ENCODE measurements at places on chromosomes 7 and 10.

- no peak for DNase-seq
Observed at GRCh38 chr10:9437131-9437530, 1382.6 kb downstream of the GATA3 start.

DNA sequence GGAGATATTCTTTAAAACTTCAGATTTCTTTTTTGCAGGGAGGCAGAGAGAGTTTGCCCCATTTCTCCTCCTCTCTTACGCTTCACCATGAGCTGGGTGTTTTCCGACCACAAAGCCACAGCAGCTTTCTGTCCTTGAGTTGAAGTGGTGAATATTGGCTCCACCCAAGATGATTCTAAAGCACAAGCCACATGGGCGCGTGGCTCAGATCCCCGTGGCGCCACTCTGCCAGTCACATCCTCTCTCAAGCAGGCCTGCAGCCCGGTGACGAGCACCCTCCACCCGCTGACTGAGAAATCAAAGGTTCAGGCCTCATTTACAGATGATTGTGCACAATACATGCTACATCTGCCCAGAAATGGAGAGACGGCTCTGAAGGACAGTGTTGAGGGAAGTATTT lies 27.6 kb upstream of the RNF32 start:
- peak; percentile 59 for DNase-seq

DNA sequence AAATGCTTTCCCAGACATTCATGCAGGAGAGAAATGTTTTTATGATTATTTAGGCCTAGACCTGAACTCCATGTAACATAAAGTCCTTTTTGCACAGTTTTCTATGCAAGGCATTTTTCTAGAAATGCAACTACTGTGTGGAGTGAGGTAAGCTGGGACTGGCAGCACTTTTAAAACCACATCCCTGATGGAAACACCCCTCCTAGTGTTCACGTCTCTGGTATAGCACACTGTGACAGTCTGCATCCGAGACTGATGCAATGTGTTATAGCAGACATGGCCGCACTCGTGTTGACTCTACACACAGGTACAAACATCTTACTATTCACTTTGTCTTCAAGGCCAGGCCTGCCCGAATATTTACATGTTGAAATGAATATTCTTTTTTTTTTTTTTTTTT lies 19.3 kb upstream of the ERCC6 start:
- no peak for DNase-seq

DNA sequence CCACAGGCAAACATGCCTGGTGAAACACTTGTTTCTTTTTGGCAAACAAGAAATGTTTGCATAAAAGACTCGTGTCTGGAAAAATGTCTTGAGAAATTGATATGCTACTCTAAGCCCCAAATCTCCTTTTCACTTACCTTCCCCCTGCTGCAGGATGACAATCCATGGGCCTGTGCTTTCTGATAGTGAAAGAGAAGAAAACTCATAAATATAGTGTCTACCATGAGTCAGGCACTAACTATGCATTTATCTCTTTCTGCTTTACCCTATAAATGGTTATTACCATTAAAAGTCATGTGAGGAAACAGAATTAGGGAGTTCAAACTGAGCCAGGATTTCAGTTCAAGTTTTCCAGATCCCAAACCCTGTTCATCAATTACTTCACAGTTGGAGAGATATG lies 6.6 kb upstream of the TARP start:
- no peak for DNase-seq

DNA sequence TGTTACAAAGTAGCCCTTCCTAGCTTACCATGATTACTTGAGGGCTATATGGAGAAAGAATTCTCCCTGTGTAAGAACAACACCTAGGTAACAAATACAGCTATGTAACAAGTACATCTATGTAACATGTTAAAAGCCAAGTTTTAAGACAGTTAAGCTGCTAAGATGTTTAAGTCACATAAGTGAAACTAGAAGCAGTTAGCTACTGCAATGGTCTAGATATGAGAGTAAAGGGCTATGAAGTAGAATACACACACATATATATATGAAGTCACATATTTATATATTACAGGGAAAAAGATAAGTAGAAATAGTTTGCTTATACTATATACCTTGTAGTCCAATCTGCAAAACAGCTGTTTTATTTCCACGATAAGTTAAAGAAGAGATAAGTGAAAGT lies 14.4 kb downstream of the POT1 start:
- no peak for DNase-seq

DNA sequence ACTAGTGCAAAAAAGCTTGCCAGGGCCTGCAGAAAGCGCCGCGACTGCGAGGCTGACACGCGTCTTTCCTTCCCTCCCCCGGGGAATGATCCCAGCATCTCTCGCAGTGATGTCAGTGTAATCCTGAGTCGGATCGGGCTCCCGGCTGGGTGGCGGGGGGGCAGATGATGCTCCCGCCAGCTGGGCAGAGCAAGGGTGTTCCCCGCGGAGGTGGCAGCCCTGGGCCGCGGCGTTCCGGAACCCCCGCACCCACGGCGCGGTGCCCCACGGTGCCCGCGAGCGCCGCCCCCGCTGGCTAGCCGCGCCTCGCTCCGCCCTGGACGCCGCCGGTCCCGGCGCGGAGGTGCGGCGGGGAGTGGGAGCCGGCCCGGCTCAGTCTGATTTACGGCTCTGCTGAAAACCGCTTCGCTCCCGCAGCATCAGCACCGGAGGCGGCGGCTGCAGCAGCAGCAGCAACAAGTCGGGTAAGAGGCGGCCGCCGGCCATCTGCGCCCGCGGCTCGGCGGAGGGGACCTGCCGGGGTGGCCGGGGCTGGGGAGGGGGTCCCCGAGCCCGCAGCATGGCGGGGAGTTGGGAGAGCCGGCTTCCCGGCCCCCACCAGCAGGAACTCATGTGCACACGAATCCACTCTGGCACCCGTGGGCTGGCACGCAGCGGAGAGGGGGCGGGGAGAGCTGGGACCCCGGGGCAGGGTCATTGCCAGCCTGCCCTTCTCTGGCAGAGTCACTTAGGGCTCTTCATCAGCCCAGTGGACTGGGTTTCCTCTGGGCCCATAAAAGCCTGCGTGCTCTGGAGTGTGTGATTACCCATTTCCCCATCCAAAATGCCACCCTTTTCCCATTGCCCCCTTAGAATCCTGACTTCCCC lies at the start of gene ZNF365:
Gene ZNF365, plus strand, starts transcription at position 375 of the 867 bp plus-strand sequence. CDS start 1,825 bp downstream, outside the sequence.
- peak; percentile 50 for DNase-seq

GRCh38 chr10:86085136-86085535 lies 281.5 kb downstream of the GRID1 start:
- no peak for DNase-seq

- DNase-seq = no peak
Observed at GRCh38 chr7:64651203-64651602, 14.7 kb upstream of the ZNF107 start.

- no peak for DNase-seq
Observed at GRCh38 chr7:69790977-69791724, 192.9 kb downstream of the AUTS2 start.

- DNase-seq = peak; percentile 61
Observed at GRCh38 chr10:119871881-119872609, 598 bp downstream of the MCMBP start.

DNA sequence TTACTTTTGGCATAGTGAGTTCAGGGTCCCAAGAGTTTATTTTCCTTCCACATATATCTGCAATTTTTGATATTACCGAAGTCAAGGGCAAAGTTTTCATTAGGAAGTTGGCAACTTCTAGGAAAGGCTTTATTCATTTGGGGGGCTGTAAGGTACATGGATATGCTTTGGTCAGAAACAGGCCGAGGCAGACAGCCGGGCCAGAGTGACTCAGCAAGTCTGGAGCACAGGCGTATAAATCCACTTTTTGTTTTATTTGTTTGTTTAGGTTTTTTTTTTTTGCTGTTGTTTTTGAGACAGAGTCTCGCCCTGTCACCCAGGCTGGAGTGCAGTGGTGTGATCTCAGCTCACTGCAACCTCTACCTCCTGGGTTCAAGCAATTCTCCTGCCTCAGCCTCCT lies 3.7 kb downstream of the ZNF680 start:
- DNase-seq = no peak

GRCh38 chr10:89274928-89275327 lies 23.4 kb upstream of the LIPA start:
- DNase-seq = no peak

GRCh38 chr10:52653263-52653909 lies 119.2 kb downstream of the MBL2 start:
- no peak for DNase-seq

DNA sequence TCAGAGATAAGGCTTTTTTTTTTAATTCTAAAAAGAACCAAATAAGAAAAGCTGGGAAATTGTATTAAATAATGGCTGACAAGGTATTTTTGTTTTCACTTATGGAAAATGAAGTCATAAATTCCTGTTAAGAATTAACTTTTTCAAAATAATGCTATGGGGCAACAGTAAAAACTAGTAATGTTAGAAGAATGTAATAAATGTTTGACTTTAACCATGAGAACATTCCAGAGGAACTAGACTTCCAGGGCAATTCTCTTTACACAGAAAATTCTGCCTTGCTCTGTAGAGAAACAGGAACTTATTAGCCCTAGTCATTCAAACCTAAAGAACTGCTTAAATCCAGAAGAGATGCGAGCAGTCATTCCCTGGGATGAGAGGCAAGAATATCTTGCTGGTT lies 571.1 kb downstream of the IPMK start:
- no peak for DNase-seq

DNA sequence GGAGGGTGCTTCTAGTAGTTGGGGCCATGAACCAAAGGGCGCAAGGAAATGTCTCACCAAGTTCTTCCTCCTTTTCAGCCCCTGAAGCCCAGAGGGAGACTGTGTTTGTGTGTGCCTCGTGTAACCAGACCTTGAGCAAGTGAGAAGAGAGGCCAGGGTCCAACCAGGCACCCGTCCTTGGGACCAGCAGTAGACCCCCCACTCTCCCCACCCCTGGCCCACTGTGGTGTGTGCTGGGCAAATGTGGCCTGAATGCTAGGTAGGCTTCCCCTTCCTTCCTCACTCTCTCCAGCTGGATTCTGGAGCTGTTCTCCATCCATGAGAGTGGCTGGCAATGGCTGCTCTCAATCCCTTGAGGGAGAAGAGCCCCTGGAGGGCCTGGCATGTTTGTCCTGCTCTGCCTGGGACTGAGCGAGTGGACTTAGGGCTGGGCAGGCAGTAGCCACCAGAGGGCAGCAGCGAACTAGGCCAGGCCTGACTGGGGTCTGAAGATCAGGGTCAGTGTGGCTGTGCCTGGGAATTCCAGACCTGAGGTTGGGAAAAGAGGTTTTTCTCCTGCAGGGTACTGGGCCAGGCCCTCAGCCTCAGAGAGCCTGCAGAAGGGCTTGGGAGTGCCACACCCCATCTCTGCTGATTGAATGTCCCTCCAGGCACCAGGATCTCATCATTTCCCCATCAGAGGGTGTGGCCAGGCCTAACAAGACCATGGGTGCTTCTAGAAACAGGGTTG lies 12.5 kb downstream of the SFRP5 start:
- DNase-seq = peak; percentile 54

DNA sequence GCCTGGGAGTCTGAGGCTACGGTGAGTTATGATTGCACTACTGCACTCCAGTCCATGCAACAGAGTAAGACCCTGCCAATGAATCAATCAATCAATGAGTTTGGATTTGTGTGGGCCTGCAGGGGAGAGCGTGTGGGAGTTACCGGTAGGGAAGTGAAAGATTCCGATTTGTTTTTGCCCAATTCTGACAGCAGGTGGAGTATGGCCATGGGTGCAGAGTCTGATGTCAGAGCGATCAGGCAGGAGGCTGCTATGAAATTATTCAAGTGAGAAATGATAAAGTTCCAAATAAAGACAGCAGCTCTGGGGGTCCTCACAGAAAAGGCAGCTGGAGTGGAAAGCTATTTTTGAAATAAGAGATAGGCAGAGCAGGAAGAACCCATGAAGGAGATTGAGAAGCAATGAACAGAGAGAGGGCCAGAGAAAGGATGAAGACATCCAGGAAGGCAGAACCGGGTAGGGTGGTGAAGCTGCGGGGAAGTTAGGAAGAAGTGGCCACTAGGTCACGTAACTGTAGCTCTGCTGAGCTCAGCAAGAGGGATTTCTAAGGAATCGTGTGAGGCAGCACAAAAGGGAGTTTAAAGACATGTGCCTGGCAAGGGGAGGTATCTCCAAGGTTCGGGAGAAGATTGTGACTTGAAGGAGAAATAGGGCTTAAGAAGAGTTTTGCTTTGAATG lies 93.7 kb upstream of the NMT2 start:
- no peak for DNase-seq

GRCh38 chr7:97019710-97020225 lies 4.9 kb downstream of the DLX5 start:
- no peak for DNase-seq

GRCh38 chr7:106248600-106248999 lies 36.2 kb downstream of the NAMPT start:
- DNase-seq = no peak

DNA sequence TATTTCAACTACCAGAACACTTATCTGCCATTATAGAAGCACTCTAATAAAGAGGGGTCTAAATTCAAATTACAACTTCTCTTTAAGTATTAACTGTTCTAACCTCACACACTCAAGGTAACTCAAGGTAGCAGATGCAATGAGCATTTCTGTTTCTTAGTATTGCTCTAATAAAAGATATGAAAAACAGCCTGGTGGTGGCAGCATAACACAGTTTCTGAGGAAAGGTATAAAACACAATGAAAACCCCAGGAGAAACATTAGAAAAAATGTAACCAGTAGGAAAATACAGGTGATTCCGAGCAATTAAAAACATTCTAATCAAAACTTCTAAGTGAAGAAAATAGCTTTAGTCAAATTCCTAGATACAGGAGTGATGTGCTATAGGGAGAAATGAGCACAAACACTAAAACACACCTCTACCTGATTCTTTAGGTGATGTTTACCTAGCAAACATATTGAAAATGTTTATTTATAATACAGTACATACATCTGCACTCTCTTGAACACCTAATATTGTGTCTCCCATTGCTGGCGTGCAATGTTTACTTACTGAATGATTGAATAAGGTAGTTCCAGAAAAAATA lies 3.5 kb downstream of the MKRN1 start:
- DNase-seq = peak; percentile 39

GRCh38 chr10:112911206-112911605 lies 38.8 kb upstream of the TCF7L2 start:
- DNase-seq = no peak

GRCh38 chr7:98223898-98224700 lies 12.9 kb downstream of the BHLHA15 start:
- DNase-seq = no peak

- no peak for DNase-seq
Observed at GRCh38 chr10:77029777-77030717, 607.6 kb downstream of the KCNMA1 start.

- DNase-seq = no peak
Observed at GRCh38 chr7:34748728-34749089, 90.7 kb downstream of the NPSR1 start.

DNA sequence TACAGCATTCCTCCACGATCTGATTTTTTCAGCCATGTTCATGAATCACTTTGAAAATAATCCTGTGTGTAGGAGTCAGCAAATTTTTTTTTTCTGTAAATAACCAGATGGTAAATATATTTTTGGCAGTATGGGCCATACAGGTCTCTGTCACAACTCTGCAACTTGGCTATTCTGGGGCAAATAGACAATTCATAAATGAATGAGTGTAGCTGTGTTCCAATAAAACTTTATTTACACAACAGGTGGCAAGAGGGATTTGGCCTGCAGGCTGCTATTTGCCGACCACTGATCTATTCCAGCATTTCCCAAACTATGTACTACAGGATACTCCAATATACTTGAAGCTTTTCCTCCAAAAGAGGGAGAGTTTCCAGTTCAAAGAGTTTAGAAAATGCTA lies 78.7 kb upstream of the SVIL start:
- DNase-seq = no peak

Data from stimulated activated CD4-positive, alpha-beta T cell treated with anti-CD3 and anti-CD28 coated beads, Interleukin-4, amount 100 ng/mL, for 1 hour (primary cell).